Right lobe of liver (tissue), 6 donors: ENCODE measurements at places on chromosomes 11 and 22.
A peak's percentile ranks its signal among the peaks of the same experiment; 100 is the strongest.

DNA sequence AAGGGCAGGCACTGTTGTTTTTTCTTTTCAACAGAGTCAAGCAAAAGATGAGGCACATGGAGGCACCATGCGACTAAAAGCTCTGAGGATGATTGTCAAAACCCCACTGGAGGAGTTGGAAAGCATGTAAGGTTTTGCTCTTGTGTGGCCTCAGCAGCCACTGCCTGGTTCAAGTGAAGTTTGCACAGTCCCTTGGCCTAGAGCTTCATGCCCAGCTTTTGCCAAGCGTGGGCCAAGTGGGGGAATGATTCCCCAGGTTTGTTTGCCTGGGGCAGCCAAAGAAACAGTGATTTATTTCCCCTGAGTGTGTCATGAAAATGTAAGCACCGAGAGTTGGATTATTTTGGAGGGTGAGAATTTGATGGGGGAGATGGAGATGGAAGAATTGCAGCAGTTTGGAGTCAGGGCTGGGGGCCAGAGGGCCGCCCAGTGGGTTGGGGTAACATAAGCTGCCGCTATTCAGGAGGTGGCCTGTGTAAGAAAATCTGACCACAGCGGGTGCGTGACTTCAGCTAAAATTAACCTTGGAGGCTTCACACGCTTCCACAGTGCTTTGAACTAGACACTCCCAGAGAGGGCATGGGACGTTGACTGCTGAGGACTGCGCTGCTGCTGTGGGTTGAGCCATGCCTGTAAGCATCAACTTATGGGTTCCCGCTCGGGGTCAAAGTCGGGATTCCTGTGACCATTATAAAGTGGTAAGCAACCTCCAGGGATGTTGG, 100.7 kb downstream of the NAV2 start:
- no peak for DNase-seq

DNA sequence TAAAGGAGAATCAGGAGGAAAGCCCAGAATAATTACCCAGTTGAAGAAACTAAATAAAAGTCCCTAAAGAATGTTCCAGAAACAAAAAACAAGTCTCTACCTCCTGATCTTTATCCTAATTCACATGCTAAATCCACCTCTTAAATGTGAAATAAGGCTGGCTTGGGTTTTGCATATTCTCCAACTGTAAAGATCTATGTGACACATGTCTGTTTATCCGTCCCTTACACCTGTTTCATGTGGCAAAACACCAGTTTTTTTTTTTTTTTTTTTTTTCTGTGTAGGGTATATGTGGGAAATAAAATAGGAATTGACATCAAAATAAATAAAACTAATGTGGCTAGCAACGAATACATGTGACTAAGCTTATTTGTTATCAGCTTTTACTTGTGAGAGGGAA, 70.5 kb downstream of the NARS2 start:
- DNase-seq = no peak

GRCh38 chr11:83852775-83853442, 566.7 kb upstream of the CCDC90B start:
- DNase-seq = no peak

GRCh38 chr11:86396396-86396795, 21.7 kb downstream of the CCDC81 start:
- no peak for DNase-seq

- no peak for DNase-seq
These were observed 6.3 kb upstream of the NDUFV1 start for GRCh38 chr11:67600324-67601029.

DNA sequence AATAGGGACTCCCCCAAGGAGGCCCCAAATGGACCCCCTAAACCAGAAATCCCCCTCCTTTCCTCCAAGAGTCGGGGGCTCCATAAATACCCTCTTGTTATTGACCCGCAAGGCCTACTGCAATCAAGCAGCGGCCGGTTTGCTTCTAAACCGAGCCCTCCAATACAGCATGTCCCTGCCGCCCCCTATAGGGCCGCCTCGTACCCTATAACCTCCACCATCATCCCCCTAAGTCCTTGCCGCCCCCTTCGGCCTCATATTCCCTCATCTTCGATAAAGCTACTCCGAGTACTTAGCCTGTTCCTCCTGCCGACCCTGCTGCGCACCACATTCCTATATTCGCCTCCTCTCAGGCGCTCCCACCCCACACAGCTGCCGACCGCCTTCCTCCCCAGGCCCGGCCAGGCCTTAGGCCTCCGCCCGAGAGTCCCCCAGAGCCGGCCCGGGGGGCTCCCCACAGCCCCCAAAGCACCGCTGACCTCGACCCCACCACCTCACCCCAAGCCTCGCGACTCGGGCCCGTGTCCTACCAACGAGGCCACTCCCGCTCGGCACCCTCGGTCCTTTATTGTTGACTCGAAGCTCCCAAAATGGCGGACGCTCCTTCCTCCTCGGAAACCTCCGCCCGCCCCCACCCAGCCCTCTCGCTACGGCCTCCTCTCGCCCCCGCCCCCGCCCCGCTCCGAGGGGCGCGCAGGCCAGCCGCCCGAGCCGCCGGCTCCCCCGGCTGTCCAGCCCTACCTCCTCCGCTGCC, 430 bp downstream of the DDX6 start:
- DNase-seq = peak; percentile 72

DNA sequence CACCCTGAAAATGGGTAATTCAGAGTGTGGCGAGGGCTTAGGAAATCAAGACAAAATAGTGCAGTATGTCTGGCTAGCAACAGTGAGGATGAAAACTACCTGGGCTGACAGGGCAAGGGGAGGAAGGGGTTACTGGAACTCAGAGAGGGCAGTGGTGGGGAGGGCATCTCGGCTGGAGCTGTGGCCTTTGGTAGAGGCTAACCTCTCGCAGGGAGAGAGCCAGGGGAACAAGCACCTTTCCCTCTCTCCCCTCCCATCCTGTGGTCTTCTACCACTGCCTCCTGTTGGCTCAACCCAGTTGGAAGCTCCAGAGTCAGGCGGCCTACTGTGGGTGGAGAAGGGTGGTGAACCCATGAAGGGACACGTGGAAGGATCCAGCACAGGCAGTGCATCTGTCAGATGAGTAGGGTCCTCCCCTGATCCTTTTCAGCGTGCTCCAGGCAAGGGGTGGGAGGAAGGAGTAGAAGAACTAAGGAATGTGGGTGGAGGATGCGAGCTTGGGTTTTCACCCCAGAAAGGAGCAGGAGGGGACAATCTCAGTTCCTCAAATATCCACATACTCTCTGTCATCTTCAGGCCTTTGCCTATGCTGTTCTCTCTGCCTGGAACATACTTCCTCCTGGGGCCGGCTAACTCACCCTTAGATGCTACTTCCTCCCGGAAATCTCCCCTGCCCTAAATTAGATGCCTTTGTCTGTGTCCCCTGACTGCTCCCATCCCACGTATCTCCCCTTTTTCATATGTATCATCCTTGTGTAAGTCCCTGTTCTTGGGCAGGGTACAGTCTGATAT, 6.2 kb upstream of the KCNE3 start:
- no peak for DNase-seq

DNA sequence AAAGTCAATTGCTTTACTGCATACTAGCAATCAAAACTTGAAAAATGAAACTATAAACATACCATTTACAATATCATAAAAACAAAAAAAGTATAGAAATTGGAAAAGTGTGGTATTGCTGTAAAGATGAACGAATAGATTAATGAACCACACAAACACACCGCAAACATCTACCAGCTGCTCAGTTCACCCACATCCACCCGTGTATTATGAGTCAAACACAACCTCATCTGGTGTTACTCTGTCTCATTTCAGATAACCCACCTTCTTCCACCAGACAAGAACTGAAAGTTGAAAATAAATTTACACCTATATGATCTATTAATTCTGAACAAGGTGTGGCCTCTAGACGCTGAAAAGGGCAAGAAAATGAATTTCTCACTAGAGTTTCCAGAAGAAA, 53.3 kb downstream of the BLID start:
- no peak for DNase-seq

GRCh38 chr22:43980579-43980978, 25.3 kb downstream of the SAMM50 start:
- no peak for DNase-seq

GRCh38 chr11:126608658-126609057, 253.2 kb downstream of the ST3GAL4 start:
- DNase-seq = no peak

DNA sequence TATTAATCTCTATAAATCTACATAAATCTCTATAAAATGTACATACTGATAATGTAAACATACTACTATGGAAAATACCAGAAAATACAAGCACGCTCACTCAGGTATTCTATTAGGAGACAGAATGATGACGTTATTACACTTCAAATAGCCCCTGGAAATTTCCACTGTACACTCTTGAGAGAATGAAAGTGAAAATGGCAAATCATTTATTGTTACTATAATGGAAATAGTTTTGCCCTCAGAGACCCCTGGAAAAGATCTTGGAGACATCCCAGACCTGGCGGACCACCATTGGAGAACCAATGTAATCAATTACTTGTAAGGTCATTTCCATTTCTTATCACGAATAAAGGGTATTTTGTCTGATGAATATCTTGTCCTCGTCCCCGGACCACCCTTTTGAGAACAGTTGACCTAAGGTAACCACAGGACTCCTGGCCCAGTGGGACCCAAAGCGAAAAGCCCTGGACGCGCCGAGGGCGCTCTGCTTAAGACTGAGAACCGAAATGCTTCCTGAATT, 509 bp upstream of the PRRG4 start:
- DNase-seq = no peak

GRCh38 chr11:105177658-105178057, 38.1 kb upstream of the CARD18 start:
- DNase-seq = no peak

DNA sequence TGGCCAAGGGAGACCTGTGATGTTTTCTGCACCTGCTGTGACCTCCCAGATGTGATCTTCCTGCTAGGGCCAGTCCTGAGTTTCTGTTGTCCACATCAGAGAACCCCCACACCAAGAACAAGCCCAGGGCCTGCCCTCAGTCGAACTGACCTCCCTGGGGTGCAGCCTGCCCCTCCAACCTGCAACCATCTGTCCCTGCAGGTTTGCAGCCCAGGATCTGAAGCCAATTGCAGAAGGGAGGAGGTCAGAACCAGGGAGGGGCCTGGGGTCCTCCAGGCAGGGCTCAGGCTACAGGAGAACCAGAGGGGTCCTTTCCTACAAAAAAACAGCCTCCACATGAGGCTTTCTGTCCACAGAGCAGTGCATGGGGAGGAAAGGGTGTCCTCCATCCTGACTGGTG, 807 bp downstream of the TRIM3 start:
- DNase-seq = no peak

DNA sequence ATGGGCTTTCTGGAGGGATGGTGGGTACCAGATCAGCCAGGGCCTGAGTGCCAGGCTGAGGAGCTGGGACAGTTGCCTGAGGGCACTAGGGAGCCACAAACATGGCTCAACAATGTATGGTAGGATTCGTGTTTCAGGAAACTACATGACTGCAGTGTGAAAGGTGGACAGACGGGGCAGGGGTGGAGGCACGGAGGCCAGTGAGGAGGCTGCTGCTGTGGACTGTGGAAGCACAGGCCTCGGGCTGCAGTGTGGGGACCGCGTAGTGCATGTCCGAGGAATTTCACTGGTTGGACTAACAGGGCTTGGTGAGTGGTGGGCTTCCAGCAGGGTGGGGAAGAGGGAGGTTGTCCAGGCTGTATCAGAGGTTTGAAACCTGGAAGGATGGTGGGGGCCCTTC, 7.8 kb downstream of the P2RY2 start:
- no peak for DNase-seq
